ENCODE measurements at places on chromosomes 5 and 9.

- DNase-seq, result no peak
Measured at GRCh38 chr9:76444322-76444929, 14.6 kb upstream of the GCNT1 start.

- DNase-seq, result no peak
Measured at GRCh38 chr5:126521130-126521529, 73.9 kb downstream of the ALDH7A1 start.

DNA sequence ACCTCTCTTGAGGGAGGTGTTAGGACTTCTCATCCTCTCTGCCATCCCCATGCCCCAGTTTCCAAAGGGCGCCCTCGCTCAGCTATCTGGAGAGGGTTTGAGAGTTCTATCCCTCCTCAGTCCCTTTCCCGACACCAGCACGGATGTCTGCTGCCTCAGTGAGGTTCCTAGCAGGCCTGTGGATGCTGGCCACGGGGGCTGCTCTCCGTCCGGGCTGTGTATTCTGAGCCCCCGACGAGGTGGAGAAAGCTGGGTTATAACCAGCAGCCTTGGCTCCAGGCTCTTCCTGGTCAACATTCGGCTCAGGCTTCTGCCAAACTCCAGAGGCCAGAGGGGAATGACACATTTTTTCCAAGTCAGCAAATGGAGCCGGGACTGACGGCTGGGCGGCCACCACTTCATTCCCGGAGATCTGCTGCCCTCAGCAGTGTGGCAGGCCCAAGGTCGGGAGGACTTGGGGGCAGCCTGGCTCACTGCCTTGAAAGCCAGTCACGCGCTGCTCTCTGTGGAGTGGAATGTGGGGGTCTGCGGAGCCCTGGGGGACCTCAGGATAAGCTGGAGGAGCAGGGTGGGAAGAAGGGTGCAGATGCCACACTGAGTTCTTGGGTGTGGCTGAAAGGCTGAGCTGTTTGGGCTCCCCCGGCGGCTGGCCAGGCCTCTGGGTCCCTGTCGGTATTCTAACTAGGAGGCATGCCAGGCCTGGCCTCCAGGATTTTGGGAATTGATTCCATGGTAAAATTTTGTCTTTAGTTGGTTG is 27.4 kb downstream of the PTPA start:
- DNase-seq, result peak; percentile 92

GRCh38 chr5:68544648-68545552 is 329.3 kb downstream of the PIK3R1 start:
- DNase-seq, result no peak

Data from osteocyte (in vitro differentiated cells).